ENCODE measurements at places on chromosomes 16 and 17.

GRCh38 chr17:43316522-43317142, 82.2 kb upstream of the ARL4D start:
- no peak for DNase-seq

DNA sequence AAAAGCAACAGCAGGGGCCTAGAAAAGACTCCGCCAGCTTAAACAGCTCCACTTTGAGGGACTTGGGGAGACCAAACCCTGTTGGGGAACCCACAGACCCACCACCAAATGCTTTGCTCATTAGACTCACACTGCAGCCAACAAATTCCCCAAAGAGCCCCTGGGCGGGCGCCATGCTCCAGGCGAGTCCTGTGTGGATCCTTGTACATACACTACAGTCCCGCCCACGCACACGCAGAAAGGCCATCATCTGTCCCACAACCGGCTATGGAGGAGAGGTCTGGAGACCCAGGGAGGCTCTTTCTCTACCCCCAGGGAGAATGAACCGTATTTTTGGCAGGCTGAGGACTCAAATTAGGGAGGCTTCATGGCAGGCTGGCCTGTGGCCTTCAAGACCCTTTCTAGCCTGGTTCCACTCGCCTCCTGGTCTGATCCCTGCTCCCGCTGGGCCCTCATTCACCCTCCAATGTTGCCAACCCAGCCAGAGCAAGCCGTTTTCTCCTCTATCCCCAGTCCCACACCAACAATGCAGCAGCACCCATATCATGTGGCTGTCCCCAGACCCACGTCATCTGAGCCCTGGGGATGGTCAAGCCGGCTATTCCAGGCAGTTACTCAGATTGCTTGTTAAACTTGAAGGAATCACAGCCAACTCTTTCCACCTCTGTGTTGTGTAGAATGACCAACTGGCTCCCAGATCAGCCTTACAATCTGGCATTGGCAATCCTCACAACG, 27.2 kb downstream of the ZNF423 start:
- no peak for DNase-seq

GRCh38 chr16:82016263-82016662, 5.0 kb upstream of the SDR42E1 start:
- DNase-seq = peak; percentile 17

DNA sequence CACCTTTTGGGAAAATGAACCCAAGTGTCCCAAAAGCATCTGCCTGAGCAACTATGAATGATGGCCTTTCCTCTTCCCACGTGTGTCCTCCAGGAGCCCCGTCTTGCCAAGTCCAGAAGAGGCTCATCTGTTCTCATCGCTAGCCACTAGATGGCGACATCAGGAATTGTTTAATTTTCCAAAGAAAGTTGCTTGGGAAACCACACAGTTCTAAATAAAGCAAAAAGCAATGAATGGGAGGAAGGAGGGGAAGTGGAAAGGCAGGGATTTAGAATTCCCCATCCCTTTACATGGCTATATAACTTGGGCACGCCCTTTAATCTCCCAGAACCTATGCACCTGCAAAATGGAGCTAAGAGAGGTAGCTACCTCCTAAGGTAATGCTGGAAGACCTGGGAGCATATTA, 9.0 kb upstream of the CDH5 start:
- DNase-seq = peak; percentile 35

- no peak for DNase-seq
These were observed 34.1 kb upstream of the CCR7 start for GRCh38 chr17:40599468-40599763.

DNA sequence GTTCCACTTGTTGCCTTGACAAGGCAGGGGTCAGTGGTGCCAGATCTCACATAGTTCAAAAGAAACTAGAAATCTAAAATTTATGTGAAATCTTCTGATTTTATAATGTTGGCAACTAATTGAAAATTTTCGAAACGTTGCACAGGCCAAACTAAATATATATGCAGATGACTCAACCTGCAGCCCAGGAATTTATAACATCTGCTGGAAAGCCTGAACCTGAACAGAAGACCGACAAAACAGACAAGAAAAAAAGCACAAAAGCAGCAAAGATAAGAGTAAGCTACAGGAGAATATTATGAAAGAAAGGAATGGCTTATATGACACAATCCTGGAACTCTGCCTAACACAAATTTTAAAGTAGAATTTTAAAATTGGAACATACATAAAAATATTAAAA, 207.6 kb downstream of the CEP112 start:
- no peak for DNase-seq

DNA sequence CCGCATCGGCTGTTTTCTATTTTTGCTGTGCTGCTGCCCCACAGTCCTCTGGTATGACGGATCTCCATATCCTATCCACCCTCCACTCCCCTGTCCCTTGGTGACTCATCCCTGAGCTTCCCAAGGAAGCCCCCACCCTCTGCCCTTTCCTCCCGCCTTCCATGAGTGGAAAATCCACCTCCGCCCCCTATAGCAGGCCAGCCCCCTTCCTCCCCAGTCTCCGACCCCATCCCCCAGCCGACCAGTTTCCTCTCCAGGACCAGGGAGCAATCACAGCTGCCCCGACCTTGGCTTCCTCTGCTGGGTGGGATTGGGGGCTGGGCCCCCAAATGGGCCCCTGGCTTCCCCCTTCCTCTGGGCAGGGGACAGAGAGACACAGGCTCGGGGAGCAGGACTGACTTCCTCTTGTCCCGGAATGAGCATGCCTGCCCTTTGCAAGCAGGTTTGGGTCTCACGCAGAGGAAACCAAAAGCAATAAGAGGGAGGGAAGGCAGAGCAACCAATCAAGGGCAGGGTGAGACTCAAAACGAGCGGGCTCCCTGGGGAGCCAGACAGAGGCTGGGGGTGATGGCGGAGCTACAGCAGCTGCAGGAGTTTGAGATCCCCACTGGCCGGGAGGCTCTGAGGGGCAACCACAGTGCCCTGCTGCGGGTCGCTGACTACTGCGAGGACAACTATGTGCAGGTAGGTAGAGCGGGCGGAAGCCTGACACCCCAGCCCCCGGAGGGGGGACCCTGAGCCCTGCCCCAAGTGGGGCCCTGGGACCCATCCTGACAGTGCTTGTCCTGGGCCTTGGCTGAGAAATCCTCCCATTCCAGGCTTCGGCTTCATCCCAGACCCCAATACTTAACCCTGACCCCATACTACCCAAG, at the start of the genes ABI3 and GNGT2:
Gene ABI3, plus strand, starts transcription at position 550 of the 872 bp plus-strand sequence. Its CDS starts 18 bp downstream, at position 568.
Gene GNGT2, minus strand, starts transcription at position 417 of the 872 bp plus-strand sequence. CDS start 3,152 bp downstream, outside the sequence.
- peak; percentile 65 for DNase-seq

DNA sequence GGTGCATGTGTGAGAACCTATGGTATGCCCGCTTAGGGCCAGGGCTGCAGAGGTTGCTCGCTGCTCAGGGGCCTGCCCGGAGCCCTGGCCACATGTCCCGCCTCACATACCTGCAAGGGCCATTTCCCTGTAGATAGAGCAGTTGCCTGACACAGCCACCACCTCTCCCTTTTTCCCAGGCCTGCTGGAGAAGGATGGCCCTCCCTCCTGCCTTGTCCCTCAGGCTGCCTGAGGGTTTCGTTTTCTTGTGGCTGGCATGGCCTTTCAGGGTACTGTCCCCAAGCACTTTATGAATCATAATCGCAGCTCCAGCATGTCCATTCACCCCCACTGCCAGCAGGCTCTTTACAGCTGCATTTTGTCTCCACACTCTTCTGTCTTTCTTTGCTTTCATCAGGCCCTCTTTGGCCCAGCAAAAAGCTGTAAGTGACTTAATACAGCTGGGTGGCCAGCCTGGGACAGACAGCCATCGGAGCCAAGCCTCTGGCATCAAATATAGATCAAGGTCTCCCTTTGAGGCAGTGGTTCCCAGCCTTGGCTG, 65.7 kb downstream of the MPRIP start:
- DNase-seq = no peak

DNA sequence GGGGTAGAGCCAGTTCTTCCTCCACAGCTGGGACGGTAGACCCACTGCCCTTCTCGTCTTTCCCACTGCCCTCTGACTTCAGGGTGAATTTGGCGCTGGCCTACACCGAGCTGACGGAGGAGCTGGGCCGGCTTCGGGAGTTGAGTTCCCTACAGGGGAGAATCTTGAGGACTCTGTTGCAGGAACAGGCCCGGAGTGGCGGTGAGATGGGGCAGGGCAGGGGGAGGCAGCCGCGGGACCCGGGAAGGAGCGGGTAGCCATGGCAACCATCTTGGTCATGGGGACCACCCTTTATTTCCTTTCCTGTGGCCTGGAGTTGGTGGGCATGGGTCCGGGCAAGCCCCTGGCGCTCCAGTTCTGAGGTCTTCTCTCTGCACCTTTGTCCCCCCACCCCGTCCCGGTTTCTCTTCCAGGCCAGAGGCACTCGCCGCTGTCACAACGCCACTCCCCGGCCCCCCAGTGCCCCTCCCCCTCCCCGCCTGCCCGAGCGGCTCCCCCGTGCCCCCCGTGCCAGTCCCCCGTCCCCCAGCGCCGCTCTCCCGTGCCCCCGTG, 14.4 kb downstream of the TBKBP1 start:
- DNase-seq = no peak

DNA sequence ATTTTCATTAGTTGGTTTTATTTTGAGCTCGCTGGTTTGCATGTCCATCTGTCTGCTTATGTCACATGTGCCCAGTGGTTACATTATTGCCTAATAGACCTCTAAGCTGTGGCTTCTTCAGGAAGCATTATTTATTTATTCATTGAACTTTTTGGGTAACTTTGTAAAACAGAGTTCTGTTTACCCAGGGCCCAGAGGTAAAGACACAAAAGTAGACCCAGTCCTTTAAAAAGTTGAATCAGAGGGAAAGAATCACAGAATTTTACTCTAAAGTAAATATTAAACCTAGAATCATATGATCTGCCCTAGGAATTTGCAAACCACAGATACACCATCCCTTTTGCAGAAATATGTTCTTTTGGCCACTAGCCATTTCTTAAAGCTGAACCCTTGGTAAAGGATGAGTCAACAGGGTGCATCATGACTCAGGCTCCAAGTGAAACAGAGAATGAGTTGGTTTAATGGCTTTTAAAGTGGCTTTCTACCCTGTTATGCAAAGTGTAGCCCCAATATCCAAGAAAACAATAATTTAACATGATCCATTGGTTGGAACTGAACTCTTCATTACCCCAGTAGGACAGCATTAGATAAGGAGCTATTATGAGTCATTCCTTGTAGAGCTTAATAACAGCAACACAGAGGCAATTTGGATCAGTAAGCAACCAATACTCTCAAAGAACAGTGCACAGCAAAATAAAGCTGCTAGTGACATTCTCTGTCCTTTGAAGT, 236.3 kb downstream of the KCNJ2 start:
- no peak for DNase-seq

- DNase-seq = no peak
These were observed 83.5 kb downstream of the ADCY9 start for GRCh38 chr16:4032768-4033167.

GRCh38 chr16:66741169-66741900, 10.1 kb downstream of the DYNC1LI2 start:
- DNase-seq = no peak

- DNase-seq = no peak
These were observed 713.2 kb downstream of the CDH11 start for GRCh38 chr16:64408699-64409098.

DNA sequence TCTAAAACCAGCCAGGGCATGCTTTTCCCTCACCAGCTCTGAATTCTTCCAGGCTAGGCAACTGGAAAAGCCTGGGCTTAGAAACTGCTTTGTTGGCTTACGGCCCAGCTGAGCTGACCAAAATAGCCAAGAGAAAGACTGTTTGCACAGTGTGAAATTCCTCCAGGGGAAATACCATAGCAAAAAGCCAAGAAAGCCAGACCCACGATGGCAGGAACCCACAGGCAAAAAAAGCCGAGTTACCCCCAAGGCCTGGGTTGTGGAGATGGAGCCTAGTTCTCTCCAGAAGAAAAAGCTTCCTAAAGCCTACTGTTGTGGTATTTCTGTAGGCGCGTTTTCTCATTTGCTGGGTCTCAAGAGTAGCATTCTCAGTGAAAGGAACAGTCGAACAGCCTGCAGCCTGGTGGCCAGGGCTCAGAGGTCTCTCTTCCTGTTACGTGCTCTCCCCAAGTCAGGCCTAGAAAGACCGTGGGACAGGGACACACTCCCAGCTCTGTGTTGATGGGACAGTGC, 9.2 kb downstream of the SP2 start:
- DNase-seq = no peak

DNA sequence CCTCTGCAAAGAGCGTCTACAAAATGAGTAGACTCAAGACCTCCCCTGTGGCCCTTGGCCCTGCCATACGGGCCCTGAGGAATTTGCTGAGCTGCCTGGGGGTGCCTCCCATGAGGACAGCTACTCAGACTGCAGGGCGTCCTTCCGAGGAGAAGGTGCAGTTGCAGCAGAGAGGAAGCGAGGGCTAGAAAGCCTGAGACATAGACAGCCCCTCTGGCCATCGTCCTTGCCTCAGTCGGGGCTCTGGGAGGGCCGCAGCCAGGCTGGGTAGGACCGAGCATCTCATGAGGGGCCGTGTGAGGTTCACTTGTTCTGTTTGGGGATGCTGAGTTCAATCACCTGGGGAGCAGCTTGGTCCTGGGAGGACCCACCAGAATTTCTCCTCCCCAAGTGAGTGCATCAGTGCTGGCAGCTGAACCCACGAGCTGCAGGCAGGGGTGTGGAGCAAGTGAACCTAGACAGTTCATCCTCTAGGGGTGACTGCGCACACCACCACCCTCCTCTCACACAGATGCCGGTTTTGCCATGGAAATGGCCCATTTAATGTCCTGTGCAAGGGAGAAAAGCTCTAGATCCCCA, 20.3 kb downstream of the RAB11FIP4 start:
- no peak for DNase-seq

DNA sequence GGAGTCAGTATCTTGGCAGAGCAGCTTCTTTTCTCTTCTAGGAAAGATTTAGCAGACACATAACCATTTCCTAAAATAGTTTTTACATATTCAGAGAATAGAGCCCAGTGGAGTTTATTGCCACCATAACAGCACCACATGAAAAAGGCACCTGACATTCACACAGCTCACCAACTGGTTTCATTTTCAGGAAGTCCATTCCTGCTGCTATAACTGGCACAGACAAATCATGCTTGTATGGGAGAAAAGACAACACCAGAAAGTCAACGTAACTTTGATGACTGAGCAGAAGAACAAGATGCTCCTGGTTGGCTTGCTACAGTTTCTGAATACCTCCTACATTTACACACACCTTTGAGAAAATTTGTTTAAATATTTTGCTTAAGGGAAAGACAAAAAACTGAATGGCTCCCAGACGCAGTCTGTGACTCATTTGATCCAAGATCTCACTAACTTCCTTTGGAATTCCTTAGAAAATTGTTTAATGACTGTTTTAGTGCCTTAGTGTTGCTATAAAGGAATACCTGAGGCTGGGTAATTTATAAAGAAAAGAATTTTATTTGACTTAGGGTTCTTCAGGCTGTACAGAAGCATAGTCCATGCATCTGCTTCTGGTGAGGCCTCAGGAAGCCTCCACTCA, 1380.6 kb downstream of the CDH8 start:
- no peak for DNase-seq

GRCh38 chr16:15415511-15415985, 18.8 kb upstream of the BMERB1 start:
- DNase-seq = no peak

GRCh38 chr17:79563237-79564013, 47.4 kb downstream of the RBFOX3 start:
- DNase-seq = no peak

GRCh38 chr16:10957771-10958482, 13.6 kb downstream of the CLEC16A start:
- no peak for DNase-seq

GRCh38 chr16:269061-269796, 6.5 kb downstream of the RGS11 start:
- DNase-seq = no peak
